ENCODE measurements at places on chromosomes 1 and 21. TPM values are rescaled to one million over a fixed set of nuclear protein-coding genes. Genes with fewer than 3 reads are reported as not detected.

Gene CENPF
- total RNA-seq = 68.0 TPM

Gene IL20
- total RNA-seq = not detected

Gene SPRR2A
- not detected for total RNA-seq

Gene KRTAP19-1
- total RNA-seq = not detected

Gene KIF14
- total RNA-seq = 9.0 TPM

Gene FCER1A
- not detected for total RNA-seq

Gene MUTYH
- total RNA-seq = 8.6 TPM

Gene DUSP12
- 44.0 TPM for total RNA-seq

Data from A549 treated with Hydrocortisone at 1 μM for 4 hours (cell line).